ENCODE measurements at places on chromosomes 2 and 18.

- DNase-seq = no peak
Measured at GRCh38 chr18:37598966-37599896, 33.6 kb upstream of the CELF4 start.

DNA sequence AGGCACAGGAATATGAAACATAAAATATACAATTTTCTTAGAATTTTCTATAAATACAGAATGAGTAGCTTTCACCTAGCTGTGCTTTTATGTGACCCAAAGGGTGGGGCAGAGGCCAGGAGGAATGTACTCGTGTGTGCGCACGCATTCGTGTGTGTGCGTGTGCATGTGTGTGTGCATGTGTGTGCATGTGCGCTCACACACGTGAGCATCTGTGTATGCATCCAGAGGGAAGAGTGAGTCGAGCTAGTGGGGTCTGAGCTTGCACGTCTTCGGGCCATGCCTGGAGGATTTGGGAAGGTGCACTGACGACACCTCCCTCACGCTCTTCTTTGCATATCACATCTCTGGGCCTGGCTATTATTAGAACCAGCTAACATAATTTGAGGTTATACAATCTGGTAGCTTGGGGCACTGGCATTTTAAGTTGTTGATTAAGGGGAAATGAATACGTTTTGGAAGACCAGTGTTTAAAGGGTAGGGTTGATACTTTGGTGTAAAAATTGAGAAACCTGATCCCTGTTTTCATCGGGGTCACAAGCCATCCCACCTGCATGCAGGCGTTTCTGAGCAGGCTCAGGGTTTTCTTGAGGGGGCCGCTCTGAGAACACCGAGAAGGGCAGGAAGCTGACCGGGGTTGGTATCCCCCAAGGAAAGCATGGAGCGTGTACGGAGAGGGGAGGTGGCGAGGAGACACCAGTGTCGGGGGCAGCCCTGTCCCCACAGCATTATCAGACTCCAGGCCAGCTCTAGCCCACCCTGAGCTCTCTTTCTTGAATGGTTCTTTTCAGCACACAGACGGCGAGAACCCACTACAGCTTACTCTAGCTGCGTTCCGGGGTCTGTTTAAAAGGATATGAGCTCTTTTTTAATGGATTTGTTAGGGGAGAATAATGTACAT lies 85.3 kb downstream of the LRRFIP1 start:
- DNase-seq = no peak

- no peak for DNase-seq
Measured at GRCh38 chr2:232878855-232879617, 9.0 kb downstream of the SNORC start.

DNA sequence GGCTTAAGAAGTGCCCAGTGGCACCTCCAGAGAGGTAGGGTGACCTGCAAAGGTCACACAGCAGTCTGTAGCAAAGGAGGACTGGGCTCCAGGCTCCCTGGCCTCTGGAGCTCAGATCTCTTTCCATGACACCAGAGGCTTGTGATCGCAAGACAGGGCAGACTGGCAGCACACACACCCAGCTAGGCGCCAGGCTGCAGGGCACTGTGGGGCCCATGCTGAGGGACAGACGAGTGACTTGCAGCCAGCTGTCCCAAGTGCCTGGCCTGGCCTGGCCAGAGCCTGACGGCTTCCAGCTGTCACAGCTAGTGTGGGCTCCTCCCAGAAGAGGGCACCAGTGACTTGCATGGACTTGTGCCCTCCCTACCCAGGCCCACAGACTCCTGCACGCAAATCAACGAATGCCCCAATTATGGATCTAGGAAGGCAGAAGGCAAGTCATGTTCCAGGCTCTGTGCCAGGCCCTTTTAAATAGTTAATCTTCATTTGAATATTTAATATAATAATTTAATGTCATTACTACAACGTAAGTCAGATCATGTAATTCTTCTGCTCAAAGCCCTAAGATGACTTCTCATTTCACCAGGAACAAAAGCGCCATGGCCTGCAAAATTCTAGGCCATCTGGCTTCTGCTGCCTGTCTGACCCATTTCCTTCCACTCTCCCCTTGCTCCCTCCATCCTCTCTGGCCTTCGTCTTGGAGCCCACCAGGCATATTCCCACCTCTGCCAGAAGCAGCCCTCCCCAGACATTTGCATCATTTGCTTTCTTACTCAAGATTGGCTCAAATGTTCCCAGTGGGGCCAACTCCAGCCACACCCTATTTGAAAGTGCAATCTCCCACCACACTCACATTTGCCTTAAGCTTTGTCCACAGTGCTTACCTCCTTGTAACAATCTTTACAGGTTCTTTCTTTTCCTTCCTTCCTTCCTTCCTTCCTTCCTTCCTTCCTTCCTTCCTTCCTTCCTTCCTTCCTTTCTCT lies 3.7 kb upstream of the SPEG start:
- no peak for DNase-seq

DNA sequence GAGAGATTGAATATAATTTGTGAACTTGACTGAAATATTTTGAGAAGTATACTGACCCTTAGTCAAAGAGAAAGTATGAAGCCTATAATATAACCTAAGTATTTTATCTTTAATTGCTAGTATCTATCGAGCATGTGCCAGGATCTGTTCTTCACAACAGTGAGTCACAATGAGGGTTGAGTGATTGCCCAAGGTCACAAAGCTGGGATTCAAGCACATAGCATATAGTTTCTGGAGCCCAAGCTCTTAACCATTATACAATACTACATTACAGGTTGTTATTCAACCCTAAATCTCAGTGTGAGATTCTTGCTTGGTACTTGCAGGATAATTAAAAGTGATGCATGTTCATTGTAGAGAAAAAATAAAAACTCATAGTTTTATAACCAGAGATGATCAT lies 97.2 kb downstream of the RAB3GAP1 start:
- no peak for DNase-seq

DNA sequence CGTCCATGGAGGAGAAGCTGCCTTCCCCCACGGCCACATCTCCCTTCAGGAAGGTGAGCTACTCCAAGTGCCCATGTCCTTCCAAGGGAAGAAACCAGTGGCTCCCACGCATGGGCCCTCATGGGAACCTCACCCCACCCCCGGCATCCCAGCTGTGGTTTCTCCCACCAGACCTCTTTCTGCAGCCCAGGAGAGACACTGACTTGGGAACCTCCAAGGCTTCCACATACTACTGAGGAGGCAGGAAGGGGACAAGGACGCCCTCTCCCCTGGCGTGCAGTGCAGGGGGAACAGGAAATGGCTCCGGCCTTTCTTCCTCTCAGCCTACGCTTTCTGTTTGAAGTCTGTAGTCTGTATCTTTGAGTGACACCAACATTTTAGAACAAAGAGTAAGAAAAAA lies 104.5 kb upstream of the EPC2 start:
- DNase-seq = no peak

GRCh38 chr18:79469751-79470505 lies 74.2 kb downstream of the NFATC1 start:
- no peak for DNase-seq

GRCh38 chr18:295756-296490 lies 28.1 kb upstream of the THOC1 start:
- DNase-seq = no peak

DNA sequence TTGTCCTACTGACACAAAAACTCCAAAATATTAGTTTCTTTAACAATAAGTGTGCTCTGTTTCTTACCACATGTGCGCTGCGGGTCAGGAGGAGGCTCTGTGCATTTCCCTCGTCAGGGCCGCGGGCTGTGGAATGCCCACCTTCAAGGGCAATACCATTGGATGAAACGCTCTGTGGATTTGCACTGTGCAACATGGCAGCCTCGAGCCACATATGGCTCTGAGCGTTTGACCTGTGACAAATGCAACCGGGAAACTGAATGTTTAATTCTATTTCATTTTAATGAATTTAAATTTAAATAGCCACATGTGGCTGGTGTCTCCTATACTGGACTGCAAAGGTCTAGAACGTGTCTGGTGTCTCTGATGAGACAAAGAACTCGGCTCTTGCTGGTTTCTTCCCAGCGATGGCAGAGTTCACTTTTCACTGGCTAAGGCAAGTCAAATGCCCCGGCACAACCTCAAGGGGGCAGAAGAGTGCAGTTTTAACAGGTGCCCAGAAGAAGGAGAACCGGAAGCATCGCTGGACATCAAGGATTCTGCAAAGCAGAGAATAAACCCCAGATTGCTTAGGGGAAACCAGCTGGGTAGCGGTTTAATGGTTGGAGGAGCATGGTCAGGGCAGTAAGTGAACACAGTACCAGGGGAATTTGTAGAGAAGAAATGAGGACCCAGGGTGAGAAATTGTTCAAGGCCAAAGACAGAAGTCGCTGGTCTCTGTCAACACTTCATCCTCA lies 37.0 kb upstream of the TMEM18 start:
- peak; percentile 10 for DNase-seq

GRCh38 chr2:133823226-133823550 lies 254.9 kb upstream of the NCKAP5 start:
- DNase-seq = no peak

GRCh38 chr2:134570676-134571075 lies 148.1 kb downstream of the TMEM163 start:
- no peak for DNase-seq

DNA sequence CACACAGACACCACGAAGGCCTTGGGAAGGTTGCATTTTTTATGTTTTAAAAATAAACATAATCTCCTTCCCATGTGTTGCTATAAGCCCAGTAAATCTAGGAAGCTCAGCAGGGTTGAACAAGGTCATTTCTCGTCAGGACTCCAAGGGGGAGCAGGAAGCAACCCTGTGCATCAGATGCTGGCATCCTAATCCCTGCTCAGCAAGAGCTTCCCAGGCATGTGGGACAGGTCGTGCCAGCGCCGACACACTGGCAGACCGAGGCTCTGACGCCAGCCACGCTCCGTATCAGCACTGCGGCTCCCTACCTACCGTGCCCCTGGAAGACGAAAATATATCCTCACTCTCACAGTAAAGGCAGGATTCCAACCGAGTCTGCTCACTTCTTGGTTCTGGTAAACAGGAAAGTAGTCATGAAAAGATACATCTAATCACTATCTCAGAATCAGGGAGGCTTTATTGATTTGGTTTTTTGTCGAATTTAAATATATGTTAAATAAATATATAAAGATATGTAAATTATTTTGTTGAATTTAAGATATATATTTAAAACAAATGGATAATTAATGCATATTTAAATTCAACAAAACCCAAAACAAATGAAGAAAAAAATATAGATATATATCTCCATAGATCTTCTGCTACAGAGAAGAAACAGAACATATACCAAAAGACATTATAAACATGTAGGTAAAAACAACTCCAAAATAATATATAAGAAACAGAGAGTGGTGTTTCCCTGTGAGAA lies 61.4 kb downstream of the TXNL1 start:
- DNase-seq = no peak

- peak; percentile 12 for DNase-seq
Measured at GRCh38 chr2:240595381-240596079, 9.0 kb downstream of the CAPN10 start.

DNA sequence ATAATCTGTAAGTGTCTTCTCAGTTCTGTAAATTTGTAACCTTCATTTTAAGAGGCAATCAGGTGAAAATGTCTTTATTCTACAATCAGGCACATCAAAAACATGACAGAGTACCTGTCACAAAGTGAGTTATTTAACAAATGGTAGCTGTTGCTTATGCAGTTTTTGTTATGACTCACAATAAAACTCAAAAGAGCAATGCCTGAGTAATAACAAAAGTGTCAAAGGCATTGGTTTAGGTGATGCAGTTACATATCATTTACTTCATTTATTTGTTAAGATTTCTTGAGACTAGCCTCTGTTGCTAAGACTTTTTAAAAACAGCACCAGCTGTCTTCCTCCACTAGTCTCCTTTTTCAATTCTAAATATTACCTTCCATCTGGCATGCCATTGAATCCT lies 177.8 kb downstream of the KIAA1328 start:
- no peak for DNase-seq

DNA sequence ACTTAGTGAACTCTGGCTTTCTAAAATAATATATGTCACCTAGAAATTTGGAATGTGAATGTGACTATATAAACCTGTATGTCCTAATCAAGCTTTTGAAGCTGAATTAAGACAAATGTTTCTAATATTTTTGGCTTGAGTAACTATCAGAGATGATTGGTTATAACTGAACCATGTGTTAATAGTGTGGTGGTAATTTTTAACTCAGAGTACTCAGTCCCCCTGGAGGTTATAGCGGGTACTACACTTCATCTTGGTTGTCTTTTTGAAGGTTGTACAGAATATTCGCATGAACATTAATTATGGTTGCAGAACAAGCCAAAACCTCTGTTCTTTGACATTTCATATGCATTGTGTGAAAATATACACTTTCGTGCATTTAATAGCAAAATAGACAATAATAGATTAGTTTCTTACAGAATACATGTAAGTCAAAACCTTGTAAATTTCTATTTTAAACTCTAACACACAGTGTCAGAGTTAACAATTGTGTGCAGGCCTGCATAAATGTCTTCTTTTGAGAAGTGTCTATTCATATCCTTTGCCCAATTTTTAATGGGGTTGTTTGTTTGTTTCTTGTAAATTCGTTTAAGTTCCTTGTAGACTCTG lies 86.0 kb downstream of the OSBPL6 start:
- DNase-seq = no peak

GRCh38 chr2:59892398-59892797 lies 661.1 kb downstream of the BCL11A start:
- DNase-seq = no peak

- peak; percentile 42 for DNase-seq
Measured at GRCh38 chr18:9951022-9951859, 37.4 kb downstream of the VAPA start.

- DNase-seq = no peak
Measured at GRCh38 chr2:142188562-142188961, 57.7 kb upstream of the LRP1B start.

DNA sequence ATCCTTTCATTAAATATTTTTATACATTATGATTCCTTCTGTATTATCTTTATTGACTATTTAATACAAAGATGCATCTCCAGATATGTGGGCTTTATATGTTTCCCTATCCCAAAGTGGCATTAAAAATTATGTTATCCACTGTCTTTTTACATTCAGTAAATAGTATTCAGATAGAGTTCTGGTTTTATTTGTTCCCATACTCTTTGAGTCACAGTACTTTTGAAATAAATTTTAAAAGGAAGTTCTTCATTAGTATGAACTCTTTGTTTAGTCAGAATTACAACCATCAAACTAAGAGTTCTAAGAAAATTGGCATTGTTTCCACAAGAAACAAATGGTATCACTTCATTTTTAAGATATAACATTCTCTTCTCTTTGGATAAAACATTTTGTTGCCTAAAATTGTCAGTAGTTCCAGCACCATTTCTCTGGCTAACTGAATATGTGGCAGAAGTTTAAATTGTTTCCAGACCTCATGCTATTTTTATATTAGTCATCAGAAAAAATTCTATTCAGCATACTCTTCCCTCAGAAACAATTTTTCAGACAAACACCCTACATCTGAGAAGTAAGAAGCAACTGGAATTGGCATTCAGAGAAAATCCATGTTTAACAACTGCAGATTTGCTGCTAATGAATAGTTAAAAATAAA lies 88.5 kb upstream of the COL5A2 start:
- DNase-seq = no peak

DNA sequence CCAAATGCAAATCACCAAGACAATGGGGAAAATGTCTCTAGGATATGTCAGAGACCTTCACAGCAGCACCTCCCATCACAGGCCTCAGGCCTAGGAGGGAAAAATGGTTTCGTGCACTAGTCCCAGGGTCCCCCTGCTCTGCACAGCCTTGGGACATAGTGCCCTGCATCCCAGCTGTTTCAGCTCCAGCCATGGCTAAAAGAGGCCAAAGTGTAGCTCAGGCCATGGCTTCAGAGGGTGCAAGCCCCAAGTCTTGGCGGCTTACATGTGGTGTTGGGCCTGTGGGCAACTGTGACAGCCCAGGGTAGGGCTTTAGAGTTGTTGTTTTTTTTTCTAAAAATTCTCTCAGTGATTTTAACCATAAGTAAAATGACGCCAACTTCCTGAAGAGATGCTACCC lies 25.5 kb upstream of the SOCS6 start:
- DNase-seq = no peak

GRCh38 chr2:230942371-230942770 lies 17.3 kb upstream of the GPR55 start:
- DNase-seq = no peak

Measured in SW 1271 (cell line).